Bronchus fibroblast of lung (primary cell): ENCODE measurements at places on chromosomes 1 and 21. TPM values are rescaled to one million over a fixed set of nuclear protein-coding genes. Genes with fewer than 3 reads are reported as not detected.

Gene PPIAL4G
- not detected in 2 replicates for total RNA-seq

Gene ERG
- total RNA-seq, result not detected in 2 replicates

Gene SPATA45
- total RNA-seq, result not detected in 2 replicates

Gene KRTAP27-1
- total RNA-seq, result not detected in 2 replicates

Gene RASSF5
- total RNA-seq, result 0.50 and 0.89 TPM in 2 replicates

Gene RIMS3
- 0.15 and 1.0 TPM in 2 replicates for total RNA-seq

Gene CD2
- not detected in 2 replicates for total RNA-seq

Gene DSCAM
- under 0.01 TPM in 1 of 2 replicates, not detected in the other for total RNA-seq

Gene GPR25
- total RNA-seq, result not detected in 2 replicates

Gene RPTN
- not detected in 2 replicates for total RNA-seq

Gene KIRREL1
- total RNA-seq, result 57.7 and 58.1 TPM in 2 replicates

Gene RAB4A
- total RNA-seq, result 27.8 and 35.8 TPM in 2 replicates

Gene PEX14
- 18.5 and 19.3 TPM in 2 replicates for total RNA-seq

Gene FCRL1
- not detected in 2 replicates for total RNA-seq

Gene IKBKE
- 10.3 and 10.9 TPM in 2 replicates for total RNA-seq

Gene ANGPTL3
- not detected in 2 replicates for total RNA-seq

Gene TXNIP
- total RNA-seq, result 132 and 141 TPM in 2 replicates

Gene APH1A
- total RNA-seq, result 109 and 111 TPM in 2 replicates

Gene CKS1B
- 222 and 236 TPM in 2 replicates for total RNA-seq

Gene HENMT1
- total RNA-seq, result 2.7 and 3.4 TPM in 2 replicates

Gene B3GALT2
- 0.59 and 1.2 TPM in 2 replicates for total RNA-seq

Gene WLS
- total RNA-seq, result 36.5 and 38.9 TPM in 2 replicates

Gene KRTAP10-1
- total RNA-seq, result not detected in 2 replicates

Gene RNPC3
- 3.5 and 3.6 TPM in 2 replicates for total RNA-seq

Gene CD46
- total RNA-seq, result 56.3 and 72.5 TPM in 2 replicates

Gene LCE2A
- not detected in 2 replicates for total RNA-seq

Gene ANKRD65
- total RNA-seq, result 0.45 and 0.50 TPM in 2 replicates

Gene ZNF593OS
- total RNA-seq, result not detected in 2 replicates
